GM12878 (cell line): ENCODE measurements at places on chromosomes 5 and 9. TPM values are rescaled to one million over a fixed set of nuclear protein-coding genes. Genes with fewer than 3 reads are reported as not detected.

Gene SAXO1
- not detected in 2 replicates for total RNA-seq

Gene TCERG1
- total RNA-seq, result 81.7 and 91.5 TPM in 2 replicates

Gene NREP
- total RNA-seq, result 32.9 and 34.5 TPM in 2 replicates

Gene PCDHGB5
- 1.8 and 2.3 TPM in 2 replicates for total RNA-seq

Gene GMCL2
- not detected in 2 replicates for total RNA-seq

Gene GCNT4
- total RNA-seq, result 0.03 TPM in 1 of 2 replicates, not detected in the other

Gene ZFYVE16
- total RNA-seq, result 9.2 and 12.4 TPM in 2 replicates

Gene MELK
- 36.6 and 38.7 TPM in 2 replicates for total RNA-seq

DNA sequence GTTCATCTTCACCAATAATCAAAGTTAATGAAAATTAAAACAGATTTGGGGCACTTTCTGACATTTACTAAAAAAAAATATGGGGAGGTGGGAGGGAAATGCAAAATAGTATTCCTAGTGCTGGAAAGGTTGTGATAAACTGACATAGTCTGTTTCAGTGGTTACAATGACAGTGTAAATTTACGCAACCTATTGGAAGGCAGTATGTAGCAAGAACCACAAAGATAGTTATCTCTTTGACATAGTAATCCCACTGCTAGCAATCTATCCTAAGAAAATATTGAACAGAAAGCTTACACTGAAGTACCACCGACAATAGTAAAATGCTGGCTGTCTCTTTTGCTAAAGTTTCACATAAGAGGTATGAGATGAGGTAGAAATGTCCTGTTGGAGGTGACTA lies 15.1 kb upstream of the EPB41L4B start:
- H3K27me3 ChIP-seq, result no peaks in the 10 kb centered on the region; the same call in 1 of the 2 replicates
- H3K36me3 ChIP-seq, result no peaks in the 10 kb centered on the region

- H3K4me1 ChIP-seq, result no peaks in the 10 kb centered on the region
- H3K36me3 ChIP-seq, result no peaks in the 10 kb centered on the region
Measured at GRCh38 chr9:93895535-93895934, 59.6 kb downstream of the BARX1 start.

DNA sequence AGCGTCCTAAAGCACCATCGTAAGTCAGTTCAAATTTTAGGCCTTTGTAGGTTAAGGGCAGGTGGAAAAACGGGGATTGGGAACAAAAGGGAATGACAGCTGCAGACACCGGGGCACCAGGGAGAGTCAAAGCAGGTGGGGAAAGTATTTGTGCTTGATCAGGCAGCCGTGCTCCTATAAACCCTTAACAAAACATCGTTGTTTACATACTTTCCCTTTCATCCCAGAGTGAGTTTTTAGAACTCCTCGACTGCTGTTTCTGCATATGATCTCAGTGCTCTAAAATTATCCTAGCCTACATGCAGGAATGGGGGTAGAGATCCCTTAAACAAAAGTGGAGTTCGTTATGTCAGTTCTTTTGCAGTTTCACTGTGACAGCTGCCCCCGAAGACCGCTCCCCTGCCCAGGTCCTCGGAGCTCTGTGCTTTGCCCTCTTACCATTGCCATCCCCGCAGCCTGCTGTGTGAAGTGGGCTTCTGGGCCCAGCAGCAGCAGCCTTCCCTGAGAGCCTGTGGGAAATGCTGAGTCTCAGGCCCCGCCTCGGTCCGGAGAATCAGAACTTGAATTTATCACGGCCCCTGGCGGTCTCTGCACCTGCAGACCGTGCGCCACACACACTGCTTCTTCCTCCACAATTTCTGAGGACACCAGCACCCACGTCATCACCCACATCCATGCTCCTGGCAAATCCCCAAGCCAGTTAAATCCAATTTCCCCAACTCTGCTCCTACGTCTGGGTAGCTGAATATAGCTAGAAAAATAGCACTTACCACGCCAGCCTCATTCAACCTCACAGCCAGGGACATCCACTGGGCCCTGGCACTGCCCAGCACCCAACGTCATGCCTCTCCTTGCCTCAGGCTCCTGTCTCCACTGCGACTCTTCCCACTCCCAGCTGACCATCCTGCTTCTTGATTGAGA lies 86.8 kb downstream of the NSUN2 start:
- no peak for DNase-seq
- H3K27ac ChIP-seq, result no peak overlapping the region
- no peaks in the 10 kb centered on the region for H3K36me3 ChIP-seq
- H3K27me3 ChIP-seq, result no peaks in the 10 kb centered on the region
- no peak overlapping the region for H3K4me3 ChIP-seq
- H3K4me1 ChIP-seq, result no peaks in the 10 kb centered on the region

DNA sequence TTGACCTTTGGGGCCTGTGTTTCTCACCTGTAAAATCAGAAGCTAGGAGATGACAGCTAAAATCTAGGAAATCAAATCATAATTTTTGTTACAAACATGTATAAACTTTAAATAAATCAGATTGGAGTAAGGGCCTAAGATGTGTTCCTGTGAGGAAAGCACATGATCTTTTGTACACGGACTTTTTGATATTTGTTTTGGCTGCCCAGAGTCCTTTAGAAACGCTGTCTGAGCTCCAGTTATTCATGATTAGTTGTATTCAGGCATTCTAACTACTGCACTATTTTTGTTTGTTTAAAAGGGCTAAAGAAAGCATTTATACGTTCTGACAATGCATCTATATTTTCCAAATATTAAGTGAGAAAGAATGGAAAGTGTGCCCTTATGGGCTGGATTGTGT lies 94.8 kb downstream of the HCN1 start:
- H3K4me3 ChIP-seq, result no peak overlapping the region
- H3K4me1 ChIP-seq, result no peaks in the 10 kb centered on the region
- DNase-seq, result no peak
- H3K27me3 ChIP-seq, result no peaks in the 10 kb centered on the region
- no peaks in the 10 kb centered on the region for H3K36me3 ChIP-seq

- no peak overlapping the region for H3K27ac ChIP-seq
- H3K4me3 ChIP-seq, result no peak overlapping the region
Measured at GRCh38 chr5:1285141-1285540, 9.7 kb downstream of the TERT start.

DNA sequence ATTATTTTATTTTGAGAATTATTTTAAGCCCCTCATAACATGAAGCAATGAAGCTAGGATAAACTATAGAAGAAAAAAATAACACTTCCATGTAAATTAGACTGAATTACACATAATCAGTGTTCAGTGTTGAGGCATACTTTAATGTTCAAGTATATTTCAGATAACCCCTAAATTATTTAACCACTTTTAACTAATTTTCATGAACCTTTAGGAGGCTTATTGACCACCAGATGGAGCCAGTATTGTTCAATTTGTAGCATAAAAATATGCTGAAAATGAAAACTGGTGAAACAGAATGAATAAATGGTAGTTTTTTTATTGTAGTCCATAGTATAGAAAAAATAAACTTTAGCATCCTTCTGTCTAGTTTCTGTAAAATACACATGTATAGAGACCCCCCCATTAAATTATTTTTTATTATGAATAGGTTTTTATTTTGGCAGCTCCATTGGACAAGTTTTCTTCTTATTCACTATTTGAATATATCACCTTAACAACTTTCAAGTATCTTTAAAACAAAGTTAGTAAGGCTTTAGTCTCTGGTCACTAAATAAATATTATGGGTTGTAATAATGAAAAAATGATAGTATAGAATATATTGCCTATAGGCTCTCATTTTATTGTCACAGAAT lies 190.1 kb downstream of the CWC27 start:
- H3K4me1 ChIP-seq, result no peaks in the 10 kb centered on the region
- no peak overlapping the region for H3K27ac ChIP-seq
- H3K36me3 ChIP-seq, result no peaks in the 10 kb centered on the region
- no peaks in the 10 kb centered on the region for H3K27me3 ChIP-seq

DNA sequence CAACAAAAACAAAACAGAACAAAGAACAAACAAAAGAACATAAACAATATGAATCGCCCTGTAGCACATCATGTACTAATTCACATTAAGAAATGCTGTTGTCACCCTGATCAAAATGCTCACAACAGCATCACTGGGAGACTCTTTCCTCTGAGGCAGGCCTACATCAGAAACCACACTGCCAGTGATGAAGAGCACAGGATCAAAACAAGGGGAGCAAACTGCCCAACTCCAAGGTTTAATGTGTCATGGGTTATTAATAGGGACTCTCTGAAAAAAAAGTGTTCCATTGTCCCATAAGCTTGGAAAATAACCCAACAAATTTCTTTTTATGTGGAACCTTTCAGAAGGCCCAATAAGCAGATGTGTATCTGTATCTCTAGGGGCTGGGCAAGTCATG lies 74.2 kb downstream of the PTPN3 start:
- H3K36me3 ChIP-seq, result no peaks in the 10 kb centered on the region
- peaks cover 31% of the 10 kb centered on the region for H3K4me1 ChIP-seq

DNA sequence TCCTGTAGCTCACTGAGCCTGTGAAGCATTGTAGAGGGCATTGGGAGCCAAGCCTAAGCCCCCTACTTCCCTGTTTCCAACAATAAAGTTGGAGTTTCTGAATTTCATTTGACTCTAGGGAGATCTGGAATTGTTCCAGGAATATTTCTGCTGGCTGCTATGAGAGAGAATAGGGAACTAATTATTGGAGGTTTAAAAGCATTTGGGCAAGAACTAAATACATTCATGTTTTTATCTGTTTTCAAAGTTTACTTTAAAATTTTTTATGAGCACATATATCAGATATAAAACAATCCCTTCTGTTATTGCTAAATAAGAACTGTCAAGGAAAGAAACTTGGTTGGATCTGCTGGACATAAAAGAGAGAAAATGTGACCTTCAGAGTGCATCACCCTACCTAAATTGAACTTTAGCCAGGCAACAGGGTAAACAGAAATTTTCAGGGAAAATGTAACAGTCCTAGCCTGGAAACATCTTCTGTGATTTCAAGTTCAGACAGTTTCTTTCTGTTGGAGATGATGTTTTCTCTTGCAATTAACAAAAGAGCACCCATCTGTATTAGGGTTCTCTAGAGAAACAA lies 19.3 kb upstream of the LECT2 start:
- DNase-seq, result no peak
- no peak overlapping the region for H3K27ac ChIP-seq
- H3K4me1 ChIP-seq, result no peaks in the 10 kb centered on the region
- peaks cover 2% of the 10 kb centered on the region; the same call in 1 of the 2 replicates for H3K27me3 ChIP-seq
- H3K36me3 ChIP-seq, result no peaks in the 10 kb centered on the region

GRCh38 chr9:134655586-134656333 lies 14.2 kb downstream of the COL5A1 start:
- H3K27ac ChIP-seq, result no peak overlapping the region
- no peaks in the 10 kb centered on the region for H3K4me1 ChIP-seq
- H3K27me3 ChIP-seq, result no peaks in the 10 kb centered on the region
- no peak overlapping the region for H3K4me3 ChIP-seq

DNA sequence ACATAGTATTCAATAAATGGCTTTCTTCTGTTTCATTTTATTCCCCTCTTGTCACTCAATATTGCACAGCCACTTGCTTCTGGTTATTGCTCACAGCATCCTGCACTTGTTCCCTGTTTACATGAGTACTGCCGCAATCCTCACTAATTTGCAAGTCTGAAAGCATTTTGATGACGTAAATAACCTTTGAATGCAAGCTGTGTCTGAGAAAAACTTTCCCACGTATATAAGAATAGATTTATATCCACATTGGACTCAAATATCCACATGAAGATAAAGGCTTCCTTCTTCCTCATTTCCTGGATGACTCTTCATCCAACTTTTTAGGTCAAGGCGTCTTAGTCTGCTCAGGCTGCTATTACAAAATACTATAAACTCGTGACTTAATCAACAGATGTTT lies 88.2 kb upstream of the DAP start:
- no peaks in the 10 kb centered on the region for H3K36me3 ChIP-seq
- DNase-seq, result no peak
- no peaks in the 10 kb centered on the region; the same call in none of the 2 replicates for H3K27me3 ChIP-seq
- no peak overlapping the region for H3K4me3 ChIP-seq

DNA sequence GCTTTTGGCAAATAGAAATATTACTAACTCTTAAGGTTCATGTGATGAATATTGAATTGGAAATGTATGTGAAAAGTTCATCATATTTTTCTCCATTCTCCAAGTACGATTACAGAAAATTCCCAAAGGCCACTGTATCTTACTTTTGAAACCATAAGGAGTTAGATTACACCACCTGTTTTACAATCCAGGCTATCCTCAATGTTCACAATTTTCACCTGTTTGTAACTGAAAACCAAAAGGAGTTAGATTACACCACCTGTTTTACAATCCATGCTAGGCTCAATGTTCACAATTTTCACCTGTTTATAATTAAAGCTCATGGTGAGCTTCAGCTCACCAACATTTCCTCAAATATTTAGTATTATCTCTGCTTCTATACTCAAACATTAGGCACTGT lies 188.0 kb downstream of the HCN1 start:
- no peak overlapping the region for H3K4me3 ChIP-seq
- no peak for DNase-seq
- H3K27me3 ChIP-seq, result no peaks in the 10 kb centered on the region
- no peak overlapping the region for H3K27ac ChIP-seq

DNA sequence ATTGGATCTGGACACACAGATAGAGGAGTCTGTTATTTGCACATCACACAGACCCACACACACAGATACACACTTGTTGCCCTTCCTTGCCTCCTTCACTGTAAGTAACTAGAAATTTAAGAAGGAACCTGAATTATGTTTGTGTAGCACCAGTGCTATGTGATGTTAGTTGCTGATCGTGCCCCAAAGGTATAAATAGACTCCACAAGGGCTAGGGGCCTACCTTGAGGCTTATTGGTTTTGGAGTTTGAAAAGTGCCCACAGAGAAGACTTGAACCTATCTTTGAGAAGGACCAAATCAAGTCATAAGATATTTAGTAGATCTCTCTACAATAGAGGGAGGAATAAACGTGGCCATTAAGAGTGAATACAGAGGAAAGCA lies 8.8 kb upstream of the TGFBI start:
- no peaks in the 10 kb centered on the region for H3K36me3 ChIP-seq
- no peak overlapping the region for H3K4me3 ChIP-seq
- H3K27me3 ChIP-seq, result peaks cover 5% of the 10 kb centered on the region
- DNase-seq, result no peak
- no peaks in the 10 kb centered on the region for H3K4me1 ChIP-seq

GRCh38 chr9:133513214-133514100 lies 11.3 kb downstream of the MYMK start:
- H3K36me3 ChIP-seq, result no peaks in the 10 kb centered on the region
- no peaks in the 10 kb centered on the region for H3K27me3 ChIP-seq
- H3K4me1 ChIP-seq, result no peaks in the 10 kb centered on the region
- DNase-seq, result no peak
